ENCODE measurements at places on chromosomes 13 and 19. TPM values are rescaled to one million over a fixed set of nuclear protein-coding genes. Genes with fewer than 3 reads are reported as not detected.

Gene ANGPTL4
- 0.42 TPM for total RNA-seq

Gene SELENOV
- 0.19 TPM for total RNA-seq

GRCh38 chr13:93774506-93774905 lies 547.9 kb downstream of the GPC6 start:
- H3K4me1 ChIP-seq: no peaks in the 10 kb centered on the region
- H3K36me3 ChIP-seq: no peaks in the 10 kb centered on the region
- no peak for DNase-seq
- H3K27me3 ChIP-seq: no peaks in the 10 kb centered on the region
- no peak overlapping the region for H3K27ac ChIP-seq
- H3K4me3 ChIP-seq: no peak overlapping the region

Gene ZNF382
- total RNA-seq: 8.6 TPM

Gene ZNF763
- total RNA-seq: 4.4 TPM

Gene ZNF223
- total RNA-seq: 5.5 TPM

- H3K27me3 ChIP-seq: no peaks in the 10 kb centered on the region
- no peaks in the 10 kb centered on the region for H3K36me3 ChIP-seq
- H3K4me1 ChIP-seq: no peaks in the 10 kb centered on the region
- no peak overlapping the region for H3K27ac ChIP-seq
- DNase-seq: no peak
- H3K4me3 ChIP-seq: no peak overlapping the region
Measured at GRCh38 chr13:52955472-52955874, 73.1 kb upstream of the OLFM4 start.

DNA sequence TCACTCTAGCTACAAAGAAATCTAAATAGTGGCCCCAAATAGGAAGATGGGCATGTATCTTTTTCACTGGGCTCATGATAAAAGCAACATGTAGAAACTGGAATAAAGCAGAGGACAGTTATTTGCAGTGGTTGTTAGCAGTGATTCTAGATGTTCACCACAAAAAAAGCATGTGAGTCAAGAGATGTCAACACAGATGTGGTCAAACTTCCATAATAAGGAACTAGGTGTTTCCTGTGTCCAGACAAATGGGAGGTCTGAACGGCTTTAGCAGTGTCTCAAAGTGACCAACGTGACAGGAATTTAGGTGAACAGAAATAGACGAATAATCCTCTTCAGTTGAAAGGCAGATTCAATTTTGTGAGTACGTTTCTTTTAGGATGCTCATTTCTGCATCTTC lies 162.7 kb downstream of the TBC1D4 start:
- H3K4me3 ChIP-seq: no peak overlapping the region
- H3K27me3 ChIP-seq: no peaks in the 10 kb centered on the region
- H3K4me1 ChIP-seq: no peaks in the 10 kb centered on the region
- H3K36me3 ChIP-seq: no peaks in the 10 kb centered on the region
- DNase-seq: no peak
- H3K27ac ChIP-seq: no peak overlapping the region

Gene SIGLECL1
- total RNA-seq: 0.05 TPM

DNA sequence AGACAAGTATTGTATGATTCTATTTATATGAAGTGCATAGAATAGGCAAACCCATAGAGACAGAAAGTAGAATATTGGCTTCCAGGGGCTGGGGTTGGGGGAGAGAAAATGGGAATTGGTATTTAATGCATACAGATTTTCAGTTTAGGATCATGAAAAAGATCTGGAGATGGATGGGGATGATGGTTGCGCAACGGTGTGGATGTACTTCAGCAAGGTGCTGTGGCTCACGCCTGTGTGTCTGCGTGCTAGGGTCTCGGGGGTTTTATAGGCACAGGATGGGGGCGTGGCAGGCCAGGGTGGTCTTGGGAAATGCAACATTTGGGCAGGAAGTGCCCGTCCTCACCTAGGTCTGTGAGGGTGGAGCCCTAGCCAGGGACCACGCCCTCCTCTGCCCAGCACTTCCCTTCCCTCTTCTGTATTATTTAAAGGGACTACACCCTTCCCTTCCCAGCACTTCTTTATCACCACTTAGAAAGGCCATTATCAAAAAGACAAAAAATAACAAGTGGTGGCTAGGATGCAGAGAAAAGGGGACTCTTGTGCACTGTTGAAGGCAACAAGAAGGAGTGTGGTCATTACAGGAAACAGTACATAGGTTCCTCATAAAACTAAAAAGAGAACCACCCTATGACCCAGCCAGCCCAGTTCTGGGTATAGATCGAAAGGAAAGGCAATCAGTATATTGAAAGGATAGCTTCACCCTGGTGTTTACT lies 29.0 kb downstream of the LILRB4 start:
- no peak overlapping the region for H3K4me3 ChIP-seq
- no peak for DNase-seq
- no peaks in the 10 kb centered on the region for H3K27me3 ChIP-seq
- H3K36me3 ChIP-seq: no peaks in the 10 kb centered on the region

Gene GJA3
- total RNA-seq: under 0.01 TPM

DNA sequence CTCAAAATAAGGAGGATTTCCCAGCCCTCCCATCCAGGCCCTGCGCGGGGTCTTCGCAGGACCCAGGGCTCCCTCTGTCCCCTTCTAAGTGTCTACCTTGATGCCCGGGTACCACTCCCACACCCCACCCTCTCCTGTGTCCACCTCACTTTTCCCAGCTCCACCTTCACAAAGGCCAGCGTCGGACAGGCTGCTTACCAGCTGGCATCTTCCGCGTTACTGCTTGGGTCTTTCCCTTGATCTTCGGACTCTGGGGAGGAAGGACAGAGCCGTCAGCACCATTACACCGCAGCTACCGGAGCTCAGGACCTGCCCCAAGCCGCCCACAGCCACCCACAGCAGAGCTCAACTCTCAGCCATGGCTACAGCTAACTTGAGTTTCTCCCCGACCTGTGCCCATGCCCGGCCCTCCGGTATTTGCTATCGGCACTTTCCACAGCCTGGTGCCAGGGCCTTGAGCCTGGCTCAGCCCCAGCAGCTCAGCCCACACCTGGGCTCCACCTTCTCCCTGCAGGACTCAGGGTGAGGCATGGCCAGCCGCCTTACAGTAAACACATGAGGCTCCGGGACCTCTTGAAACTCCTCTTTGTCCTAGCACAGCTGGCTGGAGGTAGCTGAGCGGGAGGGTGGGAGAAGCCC lies 3.8 kb downstream of the C13orf46 start:
- H3K36me3 ChIP-seq: peaks cover 10% of the 10 kb centered on the region
- DNase-seq: no peak
- H3K27ac ChIP-seq: no peak overlapping the region
- no peaks in the 10 kb centered on the region for H3K4me1 ChIP-seq
- no peaks in the 10 kb centered on the region for H3K27me3 ChIP-seq

GRCh38 chr13:97225533-97225932 lies 3.4 kb downstream of the MBNL2 start:
- peaks cover 22% of the 10 kb centered on the region for H3K4me1 ChIP-seq
- no peak for DNase-seq
- H3K27me3 ChIP-seq: no peaks in the 10 kb centered on the region
- H3K4me3 ChIP-seq: peak overlapping the region; percentile 11

Gene HCN2
- 0.05 TPM for total RNA-seq

DNA sequence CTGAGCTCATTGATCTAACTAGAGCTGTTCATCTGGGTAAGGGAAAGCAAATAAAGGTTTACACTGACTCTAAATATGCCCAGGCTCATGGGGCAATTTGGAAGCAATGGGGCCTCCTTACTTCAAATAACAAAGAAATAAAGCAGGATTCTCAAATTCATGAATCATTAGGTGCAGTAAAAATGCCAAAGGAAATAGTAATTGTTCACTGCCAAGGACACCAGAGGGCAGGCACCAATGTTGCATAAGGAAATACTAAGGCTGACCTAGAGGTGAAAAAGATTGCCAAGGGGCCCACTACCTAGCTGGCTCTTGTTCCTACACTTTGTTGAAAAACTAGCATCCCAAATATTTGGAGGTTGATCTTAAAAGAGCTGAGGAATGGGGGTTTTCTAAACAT lies 1686.7 kb upstream of the MIR17HG start:
- no peak overlapping the region for H3K27ac ChIP-seq
- H3K36me3 ChIP-seq: no peaks in the 10 kb centered on the region
- no peaks in the 10 kb centered on the region for H3K27me3 ChIP-seq
- H3K4me3 ChIP-seq: no peak overlapping the region
- no peak for DNase-seq

Gene TSSK6
- 1.2 TPM for total RNA-seq

Gene FBXO46
- total RNA-seq: 6.8 TPM

- no peaks in the 10 kb centered on the region for H3K27me3 ChIP-seq
- H3K36me3 ChIP-seq: peaks cover 68% of the 10 kb centered on the region
- no peak overlapping the region for H3K4me3 ChIP-seq
- H3K4me1 ChIP-seq: peaks cover 18% of the 10 kb centered on the region
- H3K27ac ChIP-seq: no peak overlapping the region
Measured at GRCh38 chr19:4102339-4103079, 21.4 kb downstream of the MAP2K2 start.

GRCh38 chr13:99992949-99993351 lies 11.4 kb downstream of the ZIC2 start:
- no peak for DNase-seq
- peaks cover 11% of the 10 kb centered on the region for H3K4me1 ChIP-seq
- H3K27me3 ChIP-seq: peaks cover 100% of the 10 kb centered on the region
- no peak overlapping the region for H3K4me3 ChIP-seq
- H3K27ac ChIP-seq: no peak overlapping the region

GRCh38 chr19:44974857-44975256 lies 19.7 kb downstream of the CLPTM1 start:
- H3K4me1 ChIP-seq: no peaks in the 10 kb centered on the region
- H3K27me3 ChIP-seq: no peaks in the 10 kb centered on the region
- no peak for DNase-seq

- H3K4me3 ChIP-seq: no peak overlapping the region
- no peaks in the 10 kb centered on the region for H3K4me1 ChIP-seq
- no peaks in the 10 kb centered on the region for H3K27me3 ChIP-seq
Measured at GRCh38 chr13:76383676-76384461, 502.3 kb downstream of the KCTD12 start.

DNA sequence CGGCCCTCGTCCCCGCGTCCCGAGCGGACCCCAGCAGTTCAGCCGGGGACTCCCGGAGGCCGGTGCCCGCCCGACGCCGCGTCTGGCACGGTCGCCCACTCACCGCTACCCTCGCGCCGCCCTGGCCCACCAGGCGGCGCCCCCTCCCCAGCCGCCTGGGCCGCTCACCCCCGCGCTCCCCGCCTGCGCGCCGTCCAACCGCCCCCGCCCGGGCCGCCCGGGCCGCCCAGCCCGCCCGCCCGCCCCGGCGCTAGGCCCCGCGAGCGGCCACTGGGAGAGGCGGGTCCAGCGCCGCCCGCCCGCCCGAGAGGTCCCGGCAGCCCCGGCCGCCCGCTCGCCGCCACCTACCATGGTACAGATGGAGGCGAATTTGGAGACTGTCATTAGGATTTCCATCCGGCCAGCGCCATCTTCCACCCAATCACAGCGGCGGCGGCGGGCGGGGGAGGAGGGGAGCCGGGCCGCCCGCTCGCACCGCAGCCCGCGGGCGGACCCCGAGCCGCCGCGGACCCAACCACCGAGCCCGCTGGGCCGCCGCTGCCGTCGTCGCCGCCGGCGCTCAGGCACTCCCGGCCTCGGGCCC lies at the start of gene USP12:
USP12 (minus strand) TSS at position 568 of the 583 bp plus-strand sequence; CDS start at position 396, 172 bp downstream.
- no peaks in the 10 kb centered on the region for H3K36me3 ChIP-seq
- H3K4me3 ChIP-seq: peak within 1 kb of the TSS; percentile 84
- H3K27me3 ChIP-seq: no peaks in the 10 kb centered on the region
- H3K27ac ChIP-seq: peak within 1 kb of the TSS; percentile 88
- DNase-seq: peak; percentile 44

DNA sequence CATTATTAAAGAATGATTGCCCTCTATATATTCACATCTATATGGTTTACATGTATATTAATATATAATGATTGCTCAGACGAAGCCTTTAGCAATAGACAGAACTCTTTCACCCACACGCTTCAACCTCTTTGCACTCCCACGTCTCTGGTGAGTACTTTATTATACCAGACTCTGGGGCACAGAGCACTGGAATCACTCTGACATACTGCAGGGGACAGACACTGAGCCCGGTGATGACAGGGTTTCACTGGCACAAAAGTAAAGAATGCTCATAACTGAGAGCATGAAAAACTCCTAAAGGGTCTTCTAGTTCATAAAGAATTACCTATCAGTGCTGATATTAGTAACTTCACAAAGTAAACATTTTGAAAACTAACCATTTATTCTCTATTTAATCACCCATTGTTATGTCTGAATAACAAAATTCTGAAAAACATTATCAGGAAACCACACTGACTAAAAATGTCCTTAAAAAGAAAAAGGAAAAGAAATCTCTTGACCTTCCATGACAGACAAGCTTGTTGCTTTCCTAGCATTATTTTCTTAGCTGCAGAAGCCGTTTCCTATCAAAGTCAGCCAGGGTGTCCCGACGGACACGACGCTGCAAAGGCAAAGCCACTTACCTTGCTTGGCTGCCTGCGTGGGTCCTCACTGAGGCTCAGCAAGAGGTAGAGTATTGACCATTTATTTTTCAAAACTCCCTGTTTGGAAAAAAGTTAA lies 29.1 kb downstream of the TUBGCP3 start:
- no peaks in the 10 kb centered on the region for H3K27me3 ChIP-seq
- no peaks in the 10 kb centered on the region for H3K4me1 ChIP-seq
- H3K36me3 ChIP-seq: peaks cover 60% of the 10 kb centered on the region
- H3K4me3 ChIP-seq: no peak overlapping the region
- H3K27ac ChIP-seq: no peak overlapping the region

Gene CCDC106
- total RNA-seq: 6.2 TPM

Gene OR10H2
- not detected for total RNA-seq

Gene APLP1
- total RNA-seq: 2.5 TPM

DNA sequence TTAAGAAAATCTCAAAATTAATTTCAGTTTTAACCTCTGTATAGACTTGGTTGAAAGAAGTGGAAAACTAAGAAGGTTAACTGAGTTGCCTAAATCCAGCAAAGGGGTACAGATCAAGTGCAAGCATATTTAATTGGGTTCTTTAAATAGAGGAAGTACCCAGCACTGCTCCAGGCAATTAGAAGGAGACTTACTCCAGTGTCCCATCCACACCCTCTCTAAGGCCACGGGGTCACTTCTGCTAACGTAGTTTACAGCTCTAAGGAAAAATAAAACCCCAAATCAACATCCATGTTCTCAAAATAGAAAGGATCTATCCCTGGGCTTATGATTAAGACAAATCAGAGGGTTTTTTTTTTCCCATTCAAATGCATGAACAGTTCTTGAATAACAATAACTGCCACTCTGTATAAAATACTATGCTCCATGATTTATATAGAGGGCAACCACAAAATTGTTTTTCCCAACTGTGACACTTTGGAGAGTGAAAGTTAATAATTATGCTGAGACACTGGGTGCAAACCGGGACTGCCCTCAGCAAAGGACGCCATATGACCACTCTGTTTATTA lies 4.6 kb downstream of the FRY start:
- no peaks in the 10 kb centered on the region for H3K36me3 ChIP-seq
- H3K4me1 ChIP-seq: peaks cover 2% of the 10 kb centered on the region
- H3K4me3 ChIP-seq: no peak overlapping the region

Data from thymus (tissue), 14 donors.